Tibial artery (tissue), 4 donors: ENCODE measurements at places on chromosomes 4 and X.
A peak's percentile ranks its signal among the peaks of the same experiment; 100 is the strongest.

DNA sequence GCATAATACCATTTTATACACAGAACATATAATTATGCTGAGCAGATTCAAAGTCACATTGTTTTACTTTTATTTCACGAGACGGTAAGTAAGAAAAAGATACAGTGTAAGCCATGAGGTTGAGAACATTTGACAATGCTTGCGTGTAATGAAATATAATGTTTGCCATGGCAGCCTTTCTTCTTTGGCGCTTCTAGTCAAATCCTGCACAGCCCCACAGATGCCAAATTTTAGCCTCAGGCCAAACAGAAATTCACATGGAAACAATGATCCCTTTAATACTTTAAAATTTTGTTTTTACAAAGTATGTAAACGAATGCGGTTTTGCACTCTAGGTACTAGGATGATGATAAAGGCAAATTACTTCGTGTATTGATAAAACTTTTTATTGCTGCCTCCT is 502.7 kb upstream of the SMIM31 start:
- DNase-seq = no peak
- H3K36me3 ChIP-seq = no peaks in the 10 kb centered on the region
- no peak overlapping the region for H3K27ac ChIP-seq
- no peak overlapping the region for H3K4me3 ChIP-seq

DNA sequence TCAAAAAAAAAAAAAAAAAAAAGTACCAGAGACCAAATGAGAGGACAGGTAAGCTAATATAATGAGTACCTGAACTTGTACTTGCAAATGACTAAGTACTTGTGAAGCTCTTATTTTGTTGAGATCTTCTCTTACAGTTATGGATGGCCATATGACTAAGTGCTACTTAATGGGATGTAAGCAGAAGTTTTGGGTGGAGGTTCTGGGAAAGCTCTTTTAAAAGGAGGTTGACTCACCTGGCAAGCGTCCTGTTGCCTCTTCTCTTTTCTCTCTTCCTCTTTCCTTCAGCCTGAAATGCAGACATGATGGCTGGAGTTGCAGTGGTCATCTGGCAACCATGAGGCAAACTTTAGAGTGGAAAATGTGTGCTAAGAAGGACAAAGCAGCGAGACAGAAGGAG is 36.9 kb upstream of the MED14 start:
- no peaks in the 10 kb centered on the region for H3K27me3 ChIP-seq
- H3K27ac ChIP-seq = peak overlapping the region; percentile 54
- no peak overlapping the region for H3K4me3 ChIP-seq
- H3K36me3 ChIP-seq = no peaks in the 10 kb centered on the region

- no peak overlapping the region for H3K27ac ChIP-seq
- no peaks in the 10 kb centered on the region for H3K4me1 ChIP-seq
- no peak for DNase-seq
Measured at GRCh38 chrX:24005028-24005427, 22.0 kb downstream of the KLHL15 start.

GRCh38 chr4:142405695-142406498 is 440.2 kb downstream of the INPP4B start:
- peak overlapping the region; percentile 39 for H3K27ac ChIP-seq
- no peaks in the 10 kb centered on the region for H3K36me3 ChIP-seq
- no peaks in the 10 kb centered on the region for H3K27me3 ChIP-seq

GRCh38 chr4:104938624-104939023 is 208.1 kb upstream of the TET2 start:
- no peaks in the 10 kb centered on the region for H3K4me1 ChIP-seq
- no peak for DNase-seq
- H3K36me3 ChIP-seq = no peaks in the 10 kb centered on the region
- H3K4me3 ChIP-seq = no peak overlapping the region

DNA sequence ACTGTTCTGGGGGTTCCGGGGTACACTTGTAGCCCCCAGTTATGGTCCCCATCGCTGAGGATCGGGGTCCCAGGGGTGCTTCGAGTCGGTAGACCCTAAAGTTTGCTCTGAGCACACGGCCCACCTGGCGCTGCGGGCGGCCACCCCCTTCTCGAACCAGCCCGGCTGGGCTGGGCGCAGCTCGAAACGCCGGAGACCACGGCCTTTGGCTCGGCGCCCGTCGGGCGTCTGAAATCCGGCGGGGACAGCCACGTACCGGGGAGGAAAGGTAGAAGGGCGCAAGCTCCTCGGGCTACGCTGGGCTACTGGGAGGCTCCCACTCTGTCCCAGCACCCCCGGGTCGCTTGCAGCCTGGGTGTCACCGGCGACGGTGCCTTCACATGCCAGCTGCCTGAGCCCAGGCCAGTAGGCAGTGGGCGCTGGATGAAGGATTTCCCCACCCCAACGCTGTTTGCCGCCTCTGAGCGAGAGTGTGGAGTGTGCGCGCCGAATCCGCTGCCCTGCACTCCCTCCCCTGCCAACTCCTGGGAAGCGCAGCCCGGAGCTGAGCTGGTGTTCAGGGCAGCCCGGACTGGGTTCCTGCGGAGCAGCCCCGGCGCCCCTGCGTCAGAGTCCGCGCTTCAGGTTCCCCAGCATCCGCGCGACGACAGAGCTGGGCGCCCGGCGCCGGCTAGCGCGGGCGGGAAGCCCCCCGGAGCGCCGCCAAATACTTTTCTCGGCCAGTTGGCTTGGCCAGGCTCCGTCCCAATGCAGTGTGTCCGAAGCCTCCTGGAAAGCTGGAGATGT is 637 bp downstream of the MAMLD1 start:
- peaks cover 14% of the 10 kb centered on the region for H3K4me1 ChIP-seq
- no peaks in the 10 kb centered on the region for H3K36me3 ChIP-seq
- no peaks in the 10 kb centered on the region for H3K27me3 ChIP-seq
- DNase-seq = no peak
- H3K27ac ChIP-seq = peak overlapping the region; percentile 96

GRCh38 chr4:40256329-40256728 is 59.5 kb downstream of the RHOH start:
- no peak overlapping the region for H3K4me3 ChIP-seq
- no peaks in the 10 kb centered on the region for H3K36me3 ChIP-seq
- no peak overlapping the region for H3K27ac ChIP-seq

GRCh38 chr4:83618991-83619645 is 83.2 kb downstream of the GPAT3 start:
- DNase-seq = peak; percentile 24
- no peak overlapping the region for H3K4me3 ChIP-seq
- H3K27me3 ChIP-seq = no peaks in the 10 kb centered on the region
- no peaks in the 10 kb centered on the region for H3K4me1 ChIP-seq
- H3K27ac ChIP-seq = no peak overlapping the region

DNA sequence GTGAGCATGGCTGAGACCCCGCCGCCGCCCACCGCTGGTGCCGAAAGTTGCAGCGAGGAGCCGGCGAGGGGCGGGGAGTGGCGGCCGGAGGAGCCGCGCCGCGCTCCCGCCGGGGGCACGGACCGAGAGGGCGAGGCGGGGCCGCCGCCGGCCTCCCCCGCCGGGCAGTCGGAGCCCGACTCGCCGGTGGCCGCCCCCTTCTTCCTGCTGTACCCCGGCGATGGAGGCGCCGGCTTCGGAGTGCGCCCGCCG is 16.5 kb downstream of the UTP3 start:
- H3K27ac ChIP-seq = peak overlapping the region; percentile 95
- H3K27me3 ChIP-seq = no peaks in the 10 kb centered on the region
- DNase-seq = no peak
- no peaks in the 10 kb centered on the region for H3K36me3 ChIP-seq
- no peaks in the 10 kb centered on the region for H3K4me1 ChIP-seq

DNA sequence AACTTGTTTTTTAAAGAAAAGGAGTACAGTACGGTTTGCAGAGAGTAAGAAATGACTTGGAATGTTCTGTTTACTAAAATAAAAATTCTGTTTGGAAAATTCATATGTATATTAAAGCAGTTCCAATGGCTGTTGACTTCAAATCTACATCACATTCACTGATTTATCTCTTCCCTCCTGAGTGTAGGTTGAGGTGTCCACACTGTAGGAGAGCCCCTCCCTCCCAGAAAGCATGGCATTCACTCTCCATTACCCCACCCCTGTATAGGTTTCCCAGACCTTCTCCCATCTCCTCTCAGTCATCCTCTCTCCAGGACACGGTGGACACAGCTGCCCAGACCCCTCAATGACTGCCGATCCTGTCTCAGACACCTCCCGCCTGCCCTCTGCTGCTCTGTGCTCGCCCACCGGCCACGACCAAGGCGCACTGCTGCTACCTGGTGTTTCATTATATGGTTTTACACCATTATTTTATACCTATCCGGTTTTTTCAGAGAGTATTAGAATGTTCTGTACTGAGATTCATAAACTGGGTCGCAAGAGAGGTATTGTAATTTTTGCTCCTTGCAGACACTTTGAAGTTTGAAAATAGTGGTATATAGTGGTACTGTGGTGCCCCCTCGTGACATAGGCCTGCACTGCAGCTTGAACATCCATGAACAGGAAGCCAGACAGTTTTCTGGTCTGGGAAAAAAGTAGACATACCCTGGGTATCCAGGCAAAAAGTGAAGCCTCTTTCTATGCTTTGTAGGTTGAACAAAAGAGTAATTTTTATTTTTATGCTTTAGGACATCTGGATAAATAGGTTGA is 38.8 kb upstream of the BEX4 start:
- H3K4me1 ChIP-seq = peaks cover 3% of the 10 kb centered on the region
- H3K27ac ChIP-seq = no peak overlapping the region
- H3K27me3 ChIP-seq = no peaks in the 10 kb centered on the region
- no peak overlapping the region for H3K4me3 ChIP-seq
- H3K36me3 ChIP-seq = no peaks in the 10 kb centered on the region

- H3K27ac ChIP-seq = no peak overlapping the region
- no peak for DNase-seq
- H3K4me3 ChIP-seq = no peak overlapping the region
- H3K27me3 ChIP-seq = no peaks in the 10 kb centered on the region
- H3K4me1 ChIP-seq = no peaks in the 10 kb centered on the region
Measured at GRCh38 chr4:86521373-86521969, 72.6 kb upstream of the PTPN13 start.

GRCh38 chr4:183541752-183542040 is 36.8 kb downstream of the ING2 start:
- DNase-seq = no peak
- no peaks in the 10 kb centered on the region for H3K4me1 ChIP-seq
- no peaks in the 10 kb centered on the region for H3K36me3 ChIP-seq
- peaks cover 7% of the 10 kb centered on the region for H3K27me3 ChIP-seq
- no peak overlapping the region for H3K4me3 ChIP-seq
- H3K27ac ChIP-seq = no peak overlapping the region

GRCh38 chr4:70533211-70533610 is 14.8 kb downstream of the AMTN start:
- H3K27me3 ChIP-seq = no peaks in the 10 kb centered on the region
- H3K36me3 ChIP-seq = no peaks in the 10 kb centered on the region
- DNase-seq = no peak
- H3K4me1 ChIP-seq = no peaks in the 10 kb centered on the region
- no peak overlapping the region for H3K4me3 ChIP-seq
- H3K27ac ChIP-seq = no peak overlapping the region

DNA sequence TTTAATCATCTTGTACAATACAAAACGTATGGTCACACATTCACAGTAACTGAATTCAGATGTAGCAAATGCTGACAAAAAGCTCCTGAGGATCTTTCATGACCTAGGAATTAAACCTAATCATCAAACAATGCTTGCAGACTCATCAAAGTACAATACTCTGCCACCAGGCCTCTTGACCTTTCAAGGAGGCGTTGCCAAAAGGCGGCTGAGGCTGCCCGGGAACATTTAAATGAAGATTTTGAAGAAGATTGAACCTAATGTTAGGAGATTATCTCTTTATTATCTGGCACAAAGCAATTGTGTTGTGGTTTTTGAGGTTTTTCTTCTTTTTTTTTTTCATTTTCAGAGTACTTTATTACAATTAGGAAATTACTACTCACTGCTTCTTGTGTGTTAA is 340.5 kb downstream of the GALNTL6 start:
- no peaks in the 10 kb centered on the region for H3K36me3 ChIP-seq
- H3K27ac ChIP-seq = no peak overlapping the region
- no peak for DNase-seq
- H3K27me3 ChIP-seq = no peaks in the 10 kb centered on the region
- no peak overlapping the region for H3K4me3 ChIP-seq

DNA sequence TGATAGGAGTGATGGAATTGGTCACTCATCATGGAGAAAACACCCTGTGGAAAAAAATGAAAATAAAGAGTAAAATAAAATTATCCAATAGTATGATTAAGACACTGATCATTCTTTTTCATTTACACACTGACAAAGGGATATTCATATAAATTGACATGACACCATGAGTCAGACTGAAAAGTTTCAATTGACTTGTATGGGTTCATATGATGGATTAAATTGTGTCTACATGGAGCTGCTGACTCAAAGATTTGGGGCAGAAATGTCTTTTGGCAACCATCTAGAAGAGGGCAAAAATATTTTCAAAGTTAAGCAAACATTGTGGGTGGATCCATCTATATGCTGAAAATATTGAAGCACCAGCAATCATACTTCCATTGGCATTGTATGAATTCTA is 153.4 kb upstream of the PPP3CA start:
- H3K27ac ChIP-seq = no peak overlapping the region
- no peak for DNase-seq
- no peaks in the 10 kb centered on the region for H3K36me3 ChIP-seq
- no peak overlapping the region for H3K4me3 ChIP-seq

DNA sequence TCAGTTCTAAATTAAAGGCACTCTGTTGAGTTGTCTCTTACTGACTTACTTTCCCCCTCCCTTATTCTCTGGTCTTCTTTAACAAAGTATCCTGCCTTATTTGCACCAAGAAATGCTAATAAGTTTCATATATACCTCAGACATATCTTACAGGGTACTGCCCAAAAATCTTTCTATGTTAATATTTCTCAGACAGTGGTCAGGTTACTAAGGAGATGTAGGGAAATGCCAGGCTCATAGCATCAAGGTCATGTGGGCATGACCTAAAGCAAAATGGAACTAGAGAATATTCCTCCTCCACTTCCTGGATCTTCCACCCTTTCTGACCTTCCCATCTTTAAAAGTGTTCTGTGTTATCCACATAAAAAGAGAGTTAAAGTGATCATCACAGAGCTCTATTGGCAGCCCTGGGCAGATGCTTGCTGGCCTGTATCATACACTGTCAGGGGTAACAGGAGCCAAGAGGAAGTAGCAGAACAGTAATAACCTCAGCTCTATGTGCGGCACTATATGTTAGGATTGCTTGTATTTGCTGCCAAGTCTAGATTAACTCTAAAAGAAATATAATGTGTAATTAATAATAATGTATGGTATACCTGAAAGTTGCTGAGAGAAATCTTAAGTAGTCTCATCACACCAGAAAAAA is 74.3 kb downstream of the IQCM start:
- H3K4me1 ChIP-seq = no peaks in the 10 kb centered on the region
- no peaks in the 10 kb centered on the region for H3K27me3 ChIP-seq
- no peaks in the 10 kb centered on the region for H3K36me3 ChIP-seq
- no peak overlapping the region for H3K27ac ChIP-seq
- H3K4me3 ChIP-seq = no peak overlapping the region
